ENCODE measurements at places on chromosomes 3 and 15.

DNA sequence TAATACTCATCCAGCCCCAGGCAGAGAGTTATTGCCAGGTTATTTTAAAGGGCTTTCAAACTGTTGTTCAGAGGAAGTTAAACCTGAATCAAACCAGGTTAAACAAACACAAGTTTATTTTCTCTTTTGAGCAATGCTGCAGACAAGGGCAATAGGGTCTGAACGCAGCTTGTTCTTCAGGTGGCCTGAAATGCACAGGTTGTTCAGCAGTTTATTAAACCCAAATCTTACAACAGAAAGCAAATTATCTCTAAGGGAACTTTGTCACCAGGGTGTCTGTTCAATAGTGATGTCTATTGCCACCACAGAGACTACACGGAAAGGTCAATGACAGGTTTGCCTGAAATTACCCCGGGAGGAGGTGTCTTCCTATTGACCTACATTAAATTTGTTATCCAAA is 134.0 kb downstream of the IL5RA start:
- DNase-seq = no peak

DNA sequence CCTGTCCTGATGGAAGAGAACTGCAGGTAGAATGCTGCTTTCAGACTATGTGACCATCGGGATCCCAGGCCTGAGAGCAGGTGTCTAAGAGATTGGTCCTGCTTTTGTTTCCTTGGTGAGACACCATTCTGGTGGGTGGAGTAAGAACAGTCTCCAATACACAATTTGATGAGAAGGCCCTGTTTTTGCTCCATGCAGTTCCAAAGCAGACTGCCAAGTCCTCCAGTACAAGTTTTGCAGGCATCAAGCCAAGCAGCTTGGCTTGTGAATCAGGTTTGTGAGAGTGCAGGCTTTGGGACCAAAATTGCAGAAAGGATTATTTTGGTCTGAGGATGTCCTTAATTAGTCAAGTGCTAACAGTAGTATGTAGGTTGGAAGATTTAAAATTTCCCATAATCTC is 381.6 kb downstream of the FOXP1 start:
- no peak for DNase-seq

- DNase-seq = no peak
These were observed 30.2 kb downstream of the KY start for GRCh38 chr3:134620476-134621115.

DNA sequence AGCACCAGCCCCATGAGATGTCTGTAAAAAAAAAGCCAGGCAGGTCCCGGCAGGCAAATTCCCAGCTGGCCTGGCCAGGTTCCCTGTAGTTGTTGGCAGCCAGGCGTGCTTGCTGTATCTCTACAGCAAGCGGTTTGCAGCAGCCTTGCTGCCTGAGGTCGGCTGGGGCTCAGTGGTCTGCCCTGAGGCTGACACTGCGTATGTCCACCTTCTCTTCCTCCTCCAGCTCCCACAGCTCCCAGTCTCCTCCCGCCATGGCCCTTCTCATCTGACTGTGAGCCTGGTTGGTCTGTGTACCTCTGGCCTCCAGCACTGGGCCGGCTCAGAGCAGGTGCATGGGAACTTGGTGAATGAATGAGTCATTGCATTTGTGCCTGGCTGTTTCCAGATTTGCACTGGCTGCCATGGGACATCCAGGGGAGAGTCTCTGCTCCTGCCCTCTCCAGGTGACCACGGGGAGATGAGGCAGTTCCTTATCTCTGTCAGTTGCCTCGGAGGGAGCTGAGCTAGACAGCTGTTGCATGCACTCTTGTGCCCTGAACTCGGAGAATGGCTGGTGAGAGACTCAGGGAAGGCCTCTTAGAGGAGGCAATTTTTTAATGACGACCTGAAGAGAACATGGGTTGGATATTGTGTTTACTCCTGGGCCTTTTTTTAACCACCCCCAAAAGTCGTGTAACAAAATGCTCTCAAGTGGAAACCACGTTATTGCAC is 43.0 kb downstream of the SPSB4 start:
- no peak for DNase-seq

GRCh38 chr15:42929306-42929848 is 8.8 kb upstream of the TTBK2 start:
- DNase-seq = no peak

- no peak for DNase-seq
These were observed 24.7 kb upstream of the KLHL6 start for GRCh38 chr3:183579967-183580900.

- DNase-seq = no peak
These were observed 258.3 kb upstream of the ICE2 start for GRCh38 chr15:60737217-60737616.

DNA sequence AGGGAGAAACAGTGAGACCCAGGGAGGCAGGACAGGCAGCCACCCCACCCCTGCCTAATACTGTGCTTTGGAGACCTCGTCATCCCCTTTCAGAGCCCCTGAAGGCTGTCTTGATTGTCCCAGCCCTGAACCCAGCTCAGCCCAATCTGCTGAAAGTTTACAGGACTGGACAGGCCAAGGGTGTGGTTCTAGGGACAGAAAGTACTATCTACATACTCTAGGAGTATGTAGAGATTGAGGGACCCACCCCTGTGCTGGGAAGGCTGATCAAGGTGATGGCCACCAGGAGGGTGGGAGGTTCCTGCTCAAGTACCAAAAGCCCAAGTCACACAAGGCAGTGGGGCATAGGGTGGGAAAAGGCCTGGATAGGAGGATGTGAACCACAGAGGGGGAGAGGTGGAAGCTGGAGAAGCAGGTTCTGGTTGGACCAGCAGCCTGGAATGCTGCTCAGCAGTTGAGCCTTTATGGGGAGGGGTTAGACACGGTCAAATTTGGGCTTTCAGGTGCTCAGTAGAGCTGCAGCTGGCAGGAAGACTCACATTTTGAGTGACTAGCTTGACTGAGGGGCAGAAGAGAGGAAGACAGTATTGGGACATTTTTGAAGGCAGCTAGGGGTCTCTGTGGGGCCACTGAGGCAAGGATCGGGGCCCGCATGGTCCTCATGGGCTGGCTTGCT is 6.7 kb downstream of the NBEAL2 start:
- no peak for DNase-seq

Data from stimulated activated CD8-positive, alpha-beta memory T cell treated with anti-CD3 and anti-CD28 coated beads, Interleukin-2, amount 100 ng/mL, for 1 hour (primary cell).